Upper lobe of right lung (tissue), 1 donor: ENCODE measurements at places on chromosomes 2 and 18. TPM values are rescaled to one million over a fixed set of nuclear protein-coding genes. Genes with fewer than 3 reads are reported as not detected.

KCNG2 gene
- total RNA-seq, result 0.46 TPM

IL1R2 gene
- 17.0 TPM for total RNA-seq

TCF23 gene
- not detected for total RNA-seq

ALK gene
- not detected for total RNA-seq

- no peak for DNase-seq
- H3K27ac ChIP-seq, result no peak overlapping the region
- H3K27me3 ChIP-seq, result no peaks in the 10 kb centered on the region
- H3K4me1 ChIP-seq, result no peaks in the 10 kb centered on the region
- no peaks in the 10 kb centered on the region for H3K36me3 ChIP-seq
- no peak overlapping the region for H3K4me3 ChIP-seq
Observed at GRCh38 chr2:1815053-1815452, 70.7 kb upstream of the PXDN start.

- no peaks in the 10 kb centered on the region for H3K27me3 ChIP-seq
- no peak for DNase-seq
- no peaks in the 10 kb centered on the region for H3K4me1 ChIP-seq
- H3K4me3 ChIP-seq, result no peak overlapping the region
Observed at GRCh38 chr2:173286153-173286809, 68.4 kb upstream of the CDCA7 start.

DNA sequence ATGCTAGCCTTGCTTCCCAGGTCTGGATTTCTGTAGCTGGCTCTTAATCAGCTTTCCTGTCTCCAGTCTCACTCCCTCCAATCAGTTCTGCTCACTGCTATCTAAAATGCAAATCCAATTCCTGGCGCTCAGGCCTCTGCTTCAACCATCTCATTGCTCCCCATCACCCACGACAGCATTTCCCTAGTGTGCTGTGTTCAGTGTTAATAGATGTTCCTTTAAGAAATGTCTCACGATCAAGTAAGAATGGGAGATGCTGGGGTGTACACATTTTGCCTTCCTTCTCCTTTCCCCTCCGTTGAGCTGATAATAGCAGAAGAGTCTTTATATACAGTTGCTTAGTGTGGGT lies 1.6 kb upstream of the PUM2 start:
- DNase-seq, result no peak
- no peak overlapping the region for H3K4me3 ChIP-seq
- H3K27ac ChIP-seq, result peak overlapping the region; percentile 95
- H3K36me3 ChIP-seq, result no peaks in the 10 kb centered on the region

DNA sequence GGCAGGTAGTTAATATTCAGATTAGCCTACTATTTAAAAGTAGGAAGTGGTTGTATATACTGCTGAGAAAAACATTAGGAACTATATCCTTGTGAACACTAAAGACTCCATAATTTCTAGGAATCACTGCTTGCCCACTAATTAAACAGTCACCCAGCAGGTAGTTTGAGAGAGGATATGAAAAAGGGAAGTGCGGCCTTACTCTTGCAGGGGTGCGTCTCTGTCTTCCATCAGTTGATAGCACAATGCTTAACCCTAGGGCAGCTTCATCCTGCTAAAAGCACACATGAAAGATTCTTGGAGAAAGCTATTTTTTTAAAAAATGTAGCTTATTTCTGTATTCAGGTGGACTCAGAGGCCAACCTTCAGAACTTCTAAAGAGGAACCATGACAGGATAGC lies 53.1 kb upstream of the ATP5MC3 start:
- H3K27me3 ChIP-seq, result no peaks in the 10 kb centered on the region
- H3K4me3 ChIP-seq, result no peak overlapping the region
- no peaks in the 10 kb centered on the region for H3K4me1 ChIP-seq
- DNase-seq, result no peak
- no peaks in the 10 kb centered on the region for H3K36me3 ChIP-seq
- H3K27ac ChIP-seq, result no peak overlapping the region

GRCh38 chr2:224984637-224985036 lies 57.6 kb downstream of the DOCK10 start:
- H3K27ac ChIP-seq, result peak overlapping the region; percentile 39
- no peaks in the 10 kb centered on the region for H3K36me3 ChIP-seq
- no peak for DNase-seq
- H3K27me3 ChIP-seq, result no peaks in the 10 kb centered on the region

- H3K4me1 ChIP-seq, result no peaks in the 10 kb centered on the region
- H3K4me3 ChIP-seq, result no peak overlapping the region
- H3K27ac ChIP-seq, result no peak overlapping the region
- no peaks in the 10 kb centered on the region for H3K36me3 ChIP-seq
- DNase-seq, result no peak
Observed at GRCh38 chr2:42464631-42465030, 29.2 kb downstream of the KCNG3 start.

DNA sequence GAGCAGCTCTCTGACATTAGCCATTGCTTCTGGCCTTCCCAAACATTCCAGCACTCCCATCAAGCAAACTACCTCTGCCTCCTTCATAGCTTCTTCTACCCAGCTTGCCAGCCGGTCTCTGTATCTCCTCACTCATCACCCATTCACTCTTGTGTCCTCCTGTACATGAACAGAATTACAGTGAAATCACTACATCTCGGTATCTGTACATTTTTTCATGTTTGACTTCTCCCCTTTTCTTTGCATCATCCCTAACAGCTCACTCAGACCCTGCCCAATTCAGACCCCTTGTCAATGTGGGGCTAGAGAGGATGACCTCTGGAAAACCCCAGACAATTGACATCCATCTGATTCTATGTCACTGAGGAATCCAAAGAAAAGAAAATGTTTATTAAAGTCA lies 335.8 kb downstream of the TNS1 start:
- no peak overlapping the region for H3K27ac ChIP-seq
- no peak for DNase-seq
- H3K4me3 ChIP-seq, result no peak overlapping the region
- H3K36me3 ChIP-seq, result no peaks in the 10 kb centered on the region
- no peaks in the 10 kb centered on the region for H3K27me3 ChIP-seq
- peaks cover 6% of the 10 kb centered on the region for H3K4me1 ChIP-seq

DNA sequence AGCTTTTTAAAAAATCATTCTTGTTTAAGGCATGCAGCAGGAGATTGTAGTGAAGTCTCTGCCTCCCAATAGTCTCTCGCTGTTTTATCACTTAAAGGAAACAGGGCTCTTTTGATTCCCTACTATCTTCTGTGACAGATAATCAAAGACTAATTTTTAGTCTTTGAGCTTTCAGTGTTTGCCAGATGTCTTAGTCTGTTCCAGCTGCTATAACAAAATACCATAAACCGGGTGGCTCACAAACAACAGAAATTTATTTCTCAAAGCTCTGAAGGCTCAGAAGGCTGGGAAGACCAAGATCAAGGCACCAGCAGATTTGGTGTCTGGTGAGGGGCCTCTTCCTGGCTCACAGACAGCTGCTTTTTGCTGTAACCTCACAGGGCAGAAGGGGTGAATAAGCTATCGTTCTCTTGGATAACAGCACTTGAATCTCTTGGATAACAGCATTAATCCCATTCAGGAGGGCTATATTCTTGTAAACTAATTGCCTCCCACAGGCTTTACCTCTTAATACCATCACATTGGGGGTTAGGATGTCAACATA lies 37.8 kb upstream of the STAT4 start:
- H3K27me3 ChIP-seq, result no peaks in the 10 kb centered on the region
- no peak for DNase-seq
- H3K36me3 ChIP-seq, result no peaks in the 10 kb centered on the region
- H3K27ac ChIP-seq, result no peak overlapping the region
- no peak overlapping the region for H3K4me3 ChIP-seq

DNA sequence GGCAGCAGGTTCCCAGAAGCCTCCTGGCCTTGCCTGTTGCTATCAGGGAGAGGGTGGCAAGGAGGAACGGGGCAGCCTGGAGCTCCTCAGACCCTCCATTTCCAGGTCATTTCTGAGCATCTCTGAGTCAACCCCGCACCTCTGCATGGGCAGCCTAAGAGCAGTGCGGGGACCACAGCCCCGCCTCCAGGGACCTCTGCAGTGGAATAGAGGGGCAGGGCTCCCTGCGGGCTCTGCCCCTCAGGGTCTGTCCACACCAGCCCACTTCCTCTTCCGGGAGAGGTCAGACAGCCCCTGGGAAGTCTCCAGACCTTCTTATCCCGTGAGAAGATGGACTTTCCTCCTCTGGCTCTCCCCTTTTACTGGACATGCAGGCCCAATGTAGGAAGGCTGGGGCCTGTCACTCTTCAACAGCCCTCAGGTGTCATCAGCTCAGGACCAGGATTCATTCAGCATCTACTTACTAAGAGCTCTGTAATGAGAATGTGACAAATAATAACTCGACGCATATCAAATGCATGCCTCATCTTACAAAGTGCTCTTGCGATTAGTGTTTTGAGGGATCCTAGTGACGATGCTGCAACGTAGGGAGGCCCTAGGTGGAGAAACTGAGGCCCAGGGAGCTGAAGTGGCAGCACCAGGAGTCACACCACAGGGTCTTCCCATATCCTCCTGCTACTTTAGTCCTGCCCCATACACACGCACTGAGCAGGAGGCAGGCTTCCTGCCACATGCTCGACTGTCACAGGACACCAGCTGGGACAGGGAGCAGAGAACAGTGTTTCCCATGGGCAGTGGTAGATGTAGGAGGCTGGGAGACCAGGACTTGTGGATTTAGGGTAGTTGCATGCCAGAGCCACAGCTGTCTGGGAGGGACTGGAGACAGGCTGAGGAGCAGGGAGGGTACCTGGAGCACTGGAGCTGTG lies 28.0 kb downstream of the SH2D6 start:
- no peaks in the 10 kb centered on the region for H3K36me3 ChIP-seq
- no peak overlapping the region for H3K4me3 ChIP-seq
- no peak for DNase-seq
- no peaks in the 10 kb centered on the region for H3K27me3 ChIP-seq
- no peak overlapping the region for H3K27ac ChIP-seq
- peaks cover 5% of the 10 kb centered on the region for H3K4me1 ChIP-seq

DNA sequence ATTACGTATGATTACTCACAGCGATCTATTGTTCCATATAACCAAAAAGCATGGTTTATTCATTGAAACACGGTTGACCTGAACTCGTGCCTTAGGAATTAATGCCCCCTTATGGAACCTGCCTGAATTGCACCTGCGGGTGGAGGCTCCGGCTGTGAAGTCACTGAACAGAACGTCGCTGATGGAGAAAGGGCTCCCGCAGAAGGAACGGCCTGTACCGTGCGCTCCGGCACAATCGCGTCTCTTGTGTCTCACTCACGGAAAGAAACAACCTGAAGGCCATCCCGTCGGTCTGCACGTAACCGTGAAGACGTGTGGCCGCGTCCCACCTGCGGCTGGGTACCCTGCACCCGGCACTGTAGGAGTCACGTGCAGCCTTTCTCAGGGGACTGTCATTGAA lies 133.1 kb downstream of the NFATC1 start:
- peaks cover 11% of the 10 kb centered on the region for H3K36me3 ChIP-seq
- peaks cover 8% of the 10 kb centered on the region for H3K4me1 ChIP-seq
- H3K4me3 ChIP-seq, result no peak overlapping the region
- DNase-seq, result peak; percentile 61
- no peak overlapping the region for H3K27ac ChIP-seq
